Right renal pelvis (tissue), 4 donors: ENCODE measurements at places on chromosomes 16 and 17. TPM values are rescaled to one million over a fixed set of nuclear protein-coding genes. Genes with fewer than 3 reads are reported as not detected.

Gene CARD14
- 1.2 TPM for polyA plus RNA-seq

Gene GAS7
- polyA plus RNA-seq, result 16.8 TPM

Gene SLFN12L
- 0.21 TPM for polyA plus RNA-seq

DNA sequence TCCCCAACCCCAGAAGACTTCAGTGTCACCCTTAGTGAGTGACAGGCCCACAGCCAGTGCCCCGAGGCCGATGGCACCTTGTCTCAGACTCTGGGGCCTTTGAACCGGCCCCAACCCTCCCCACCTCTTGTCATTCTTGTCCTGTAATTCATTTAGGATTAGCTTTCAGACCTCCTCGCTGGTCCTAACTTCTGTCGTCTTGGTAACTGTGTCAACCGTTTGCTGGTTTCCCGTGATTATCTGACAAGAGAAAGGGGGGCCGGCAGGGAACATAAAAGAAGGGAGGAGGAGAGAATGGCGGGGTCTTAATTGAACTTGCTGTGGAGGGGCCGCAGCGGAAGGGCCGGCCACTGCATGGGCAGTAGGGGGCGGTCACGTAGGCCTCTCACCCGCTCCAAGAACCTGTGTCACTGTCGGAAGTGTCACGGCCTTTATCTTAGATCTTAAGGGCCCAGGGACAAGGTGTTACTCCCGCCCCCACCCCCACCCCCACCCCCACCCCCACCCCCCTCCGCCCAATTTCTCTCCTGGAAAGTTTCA, 46.5 kb upstream of the GSE1 start:
- DNase-seq, result no peak

DNA sequence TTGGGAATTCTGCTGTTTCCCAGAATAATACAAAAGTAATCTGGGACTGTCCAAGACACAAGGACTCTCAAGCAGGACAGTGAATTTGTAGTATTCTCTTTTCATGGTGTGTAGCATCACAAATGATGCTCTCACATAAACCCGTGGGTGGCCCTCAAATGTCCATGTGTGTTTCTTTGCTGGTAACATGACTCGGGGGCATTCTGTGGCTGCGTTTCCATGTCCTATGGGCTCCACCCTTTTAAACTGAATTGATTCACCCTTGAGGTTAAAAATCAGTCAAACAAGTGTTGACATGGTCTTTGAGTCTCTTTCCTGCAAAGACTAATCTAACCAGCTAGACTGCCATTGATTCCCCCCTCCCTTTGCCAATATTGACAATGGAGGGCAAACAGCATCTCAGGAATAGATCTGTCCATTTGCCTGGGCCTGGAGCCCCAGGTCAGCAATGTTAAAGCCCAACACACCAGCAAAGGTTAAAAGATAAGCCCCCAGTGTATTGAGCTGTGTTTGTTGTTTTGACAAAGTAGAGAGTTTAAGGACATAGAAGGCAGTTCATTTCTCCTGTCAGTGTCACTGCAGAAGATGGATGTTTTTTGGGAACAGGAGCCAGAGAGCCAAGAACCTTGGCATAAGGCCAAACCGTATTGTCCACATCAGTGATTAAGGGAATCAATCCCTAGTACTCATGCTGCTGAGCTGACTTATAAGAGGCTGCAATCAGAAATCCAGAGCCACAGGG, 117.1 kb upstream of the COX10 start:
- DNase-seq, result no peak

GRCh38 chr16:5002699-5003143, 31.0 kb downstream of the NAGPA start:
- no peak for DNase-seq

- DNase-seq, result no peak
These were observed 351.2 kb downstream of the C16orf95 start for GRCh38 chr16:86965840-86966550.

- DNase-seq, result no peak
These were observed 8.4 kb upstream of the CLEC18A start for GRCh38 chr16:69942627-69943170.

DNA sequence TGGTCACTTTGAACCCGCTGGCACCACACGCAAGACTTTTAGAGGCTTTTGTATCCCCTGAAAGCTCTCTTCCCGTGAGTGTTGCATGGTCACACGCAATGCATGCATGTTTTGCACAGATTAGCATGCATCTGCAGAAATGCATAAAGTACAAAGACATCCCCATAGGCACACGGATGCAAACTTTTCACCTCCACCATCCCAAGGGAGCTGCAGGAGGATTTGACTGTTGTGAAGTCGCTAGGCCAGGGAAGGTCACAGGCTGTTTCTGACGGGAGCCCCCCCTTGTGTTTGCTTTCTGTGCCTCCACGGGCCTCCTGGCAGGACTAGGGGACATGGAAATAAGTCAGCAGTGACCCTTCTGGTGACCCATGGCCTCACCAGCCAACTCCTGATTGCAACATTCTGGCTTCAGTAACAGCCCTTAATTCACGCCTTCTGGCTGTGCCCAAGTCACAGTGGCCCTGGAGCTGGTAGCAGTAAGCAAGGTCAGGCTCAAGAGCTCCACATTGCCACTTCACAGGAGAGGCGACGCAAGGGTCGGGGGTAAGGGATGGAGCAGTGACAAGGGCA, 45.1 kb downstream of the SOX9 start:
- DNase-seq, result no peak

DNA sequence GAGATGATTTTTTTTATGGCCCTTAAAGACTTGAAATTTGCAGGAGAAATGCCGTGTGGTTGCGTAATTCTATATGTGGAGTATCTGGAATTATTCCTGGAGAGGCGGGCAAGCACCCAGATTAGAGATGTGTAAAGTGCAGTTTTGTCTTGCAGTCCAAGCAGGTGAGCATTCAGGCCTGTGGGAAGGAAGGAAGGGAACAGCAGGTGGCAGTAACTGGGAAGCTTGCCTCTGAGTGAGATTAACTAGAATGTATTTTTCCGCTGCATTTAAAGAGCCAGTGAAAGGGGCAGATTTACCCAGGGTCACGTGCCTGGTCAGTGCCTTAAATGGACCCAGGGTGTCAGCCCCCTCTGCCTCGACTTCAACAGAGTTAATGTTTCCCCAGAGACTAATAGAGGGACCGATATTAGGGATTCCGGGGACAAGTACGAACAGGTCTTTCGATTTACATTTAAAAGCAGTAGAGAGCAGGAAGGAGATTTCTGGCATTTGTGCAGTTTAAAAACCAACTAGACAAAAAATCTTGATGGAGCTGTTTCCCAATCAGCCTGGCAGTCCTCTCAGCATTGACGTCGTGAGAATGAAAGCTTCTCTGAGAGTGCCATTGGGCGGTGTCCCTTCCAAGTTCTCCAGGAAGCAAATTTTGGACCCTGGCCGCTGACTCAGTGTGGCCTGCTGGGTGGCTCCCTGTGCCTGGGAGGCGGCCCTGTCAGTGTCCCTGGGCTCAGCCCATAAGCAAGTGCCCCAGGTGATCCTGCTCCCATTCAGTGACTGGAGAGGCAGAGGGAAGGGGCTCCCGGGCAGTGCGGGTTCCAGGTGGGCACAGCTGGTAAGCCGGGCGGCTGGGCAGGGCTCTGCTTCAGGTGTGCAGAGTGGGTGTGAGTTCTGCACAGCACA, 38.2 kb downstream of the KSR1 start:
- no peak for DNase-seq
